ENCODE measurements at places on chromosomes 16 and 17. TPM values are rescaled to one million over a fixed set of nuclear protein-coding genes. Genes with fewer than 3 reads are reported as not detected.

Gene MRPL38
- total RNA-seq, result 103 TPM

Gene TM4SF5
- not detected for total RNA-seq

Gene CTRL
- total RNA-seq, result 7.9 TPM

Gene SCGB1C2
- not detected for total RNA-seq

Gene AHSP
- total RNA-seq, result not detected

Gene RPAIN
- 75.1 TPM for total RNA-seq

Gene ZSCAN10
- 0.22 TPM for total RNA-seq

Gene KRT31
- not detected for total RNA-seq

Gene HCRT
- total RNA-seq, result not detected

Gene PLA2G10
- not detected for total RNA-seq

Gene CA7
- not detected for total RNA-seq

Gene CPHXL2
- total RNA-seq, result not detected

Gene MLKL
- total RNA-seq, result 38.3 TPM

Gene AGRP
- not detected for total RNA-seq

Gene KCNJ2
- not detected for total RNA-seq

Gene KRTAP2-3
- not detected for total RNA-seq

Gene TEKT1
- not detected for total RNA-seq

Gene FGF11
- 4.0 TPM for total RNA-seq

Gene KCNH6
- not detected for total RNA-seq

Gene CRAMP1
- total RNA-seq, result 31.6 TPM

Gene GAS7
- total RNA-seq, result 0.24 TPM

Gene MFSD6L
- total RNA-seq, result not detected

Gene KREMEN2
- total RNA-seq, result not detected

Gene CHST5
- not detected for total RNA-seq
